ENCODE measurements at places on chromosomes 4 and X.

- DNase-seq: peak; percentile 5
Observed at GRCh38 chr4:170047771-170048354, 21.7 kb upstream of the MFAP3L start.

DNA sequence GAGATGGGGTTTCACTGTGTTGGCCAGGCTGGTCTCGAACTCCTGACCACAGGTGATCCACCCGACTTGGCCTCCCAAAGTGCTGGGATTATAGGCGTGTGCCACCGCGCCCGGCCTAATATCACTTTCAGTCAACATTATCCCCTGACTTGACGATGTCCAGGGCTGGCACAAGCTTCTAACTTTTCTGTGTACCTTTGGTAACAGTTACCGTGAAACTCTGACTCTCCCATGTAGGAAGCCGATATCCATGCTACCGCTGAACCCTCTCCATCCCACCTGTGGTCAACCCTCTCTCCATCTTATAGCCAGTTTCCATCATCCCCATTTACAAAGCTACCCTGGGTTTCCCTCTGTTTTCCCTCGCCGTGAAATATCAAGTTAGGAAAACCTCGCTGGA is 77.5 kb downstream of the CRLF2 start:
- DNase-seq: no peak

- no peak for DNase-seq
Observed at GRCh38 chrX:10341309-10341708, 184.5 kb downstream of the CLCN4 start.

DNA sequence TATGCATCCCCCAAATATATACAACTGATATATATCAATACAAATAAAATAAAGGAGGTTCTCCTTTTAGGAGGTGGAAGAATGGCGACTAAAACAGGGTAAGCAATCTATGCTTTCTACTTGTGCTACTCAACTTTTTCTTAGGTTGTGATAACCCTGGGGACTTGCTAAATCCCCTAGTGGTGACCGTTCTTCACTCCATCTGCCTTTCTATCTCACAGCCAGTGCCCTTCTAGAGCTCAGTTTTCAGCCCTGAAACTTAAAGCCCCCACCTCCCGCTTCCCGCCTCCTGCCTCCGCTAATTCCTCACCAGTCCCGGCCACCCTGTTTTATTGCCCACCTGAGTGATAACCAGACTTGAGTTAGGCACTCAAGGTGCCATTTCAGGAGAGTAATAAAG is 15.5 kb upstream of the ESX1 start:
- DNase-seq: no peak

GRCh38 chr4:102614801-102615200 is 113.6 kb downstream of the NFKB1 start:
- no peak for DNase-seq

DNA sequence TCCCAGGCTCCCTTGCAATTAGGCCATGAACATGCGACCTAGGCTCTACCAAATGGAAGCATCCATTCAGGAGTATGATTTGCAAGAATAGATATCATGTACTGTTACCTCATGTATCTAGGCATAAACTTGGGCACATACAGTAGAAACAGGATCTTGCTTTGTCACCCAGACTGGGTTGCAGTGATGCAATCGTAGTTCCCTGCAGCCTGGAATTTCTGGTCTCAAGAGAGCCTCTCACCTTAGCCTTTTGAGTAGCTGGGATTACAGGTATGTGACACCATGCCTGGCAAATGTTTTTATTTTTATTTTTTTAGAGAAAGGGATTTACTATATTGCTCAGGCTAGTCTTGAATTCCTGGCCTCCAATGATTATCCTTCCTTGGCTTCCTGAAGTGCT is 994.2 kb downstream of the ADGRL3 start:
- no peak for DNase-seq

- DNase-seq: no peak
Observed at GRCh38 chr4:144565527-144566195, 80.3 kb upstream of the HHIP start.

- no peak for DNase-seq
Observed at GRCh38 chrX:10526451-10526850, 93.9 kb downstream of the MID1 start.

GRCh38 chr4:124092541-124092984 is 620.0 kb downstream of the ANKRD50 start:
- no peak for DNase-seq

GRCh38 chr4:8195841-8196458 is 3.1 kb upstream of the SH3TC1 start:
- DNase-seq: no peak

GRCh38 chrX:17242470-17242869 is 132.5 kb upstream of the NHS start:
- DNase-seq: no peak

GRCh38 chrX:130829526-130830515 is 73.2 kb downstream of the ENOX2 start:
- no peak for DNase-seq

GRCh38 chrX:47191331-47191730 is 2.3 kb upstream of the UBA1 start:
- DNase-seq: peak; percentile 6

DNA sequence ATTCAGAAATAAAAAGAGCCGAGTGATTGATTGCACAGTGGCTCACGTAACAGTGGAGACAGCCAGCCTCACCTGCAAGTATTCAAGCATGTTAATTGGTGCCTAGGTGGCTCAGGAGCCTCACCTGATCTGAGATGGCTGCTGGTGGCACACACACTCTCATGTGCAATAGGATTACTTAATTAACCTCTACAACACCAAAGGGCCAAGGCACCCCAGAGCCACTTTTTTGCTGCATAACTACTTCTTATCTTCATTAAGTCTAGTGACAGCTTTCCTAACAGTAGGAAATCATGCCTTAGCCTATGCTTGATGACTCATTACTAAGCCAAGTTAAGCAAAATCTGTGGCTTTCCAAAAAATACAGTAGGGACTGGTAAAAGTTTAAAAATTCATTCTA is 117.3 kb upstream of the NOCT start:
- DNase-seq: no peak

- no peak for DNase-seq
Observed at GRCh38 chrX:68571292-68571609, 72.4 kb downstream of the YIPF6 start.

DNA sequence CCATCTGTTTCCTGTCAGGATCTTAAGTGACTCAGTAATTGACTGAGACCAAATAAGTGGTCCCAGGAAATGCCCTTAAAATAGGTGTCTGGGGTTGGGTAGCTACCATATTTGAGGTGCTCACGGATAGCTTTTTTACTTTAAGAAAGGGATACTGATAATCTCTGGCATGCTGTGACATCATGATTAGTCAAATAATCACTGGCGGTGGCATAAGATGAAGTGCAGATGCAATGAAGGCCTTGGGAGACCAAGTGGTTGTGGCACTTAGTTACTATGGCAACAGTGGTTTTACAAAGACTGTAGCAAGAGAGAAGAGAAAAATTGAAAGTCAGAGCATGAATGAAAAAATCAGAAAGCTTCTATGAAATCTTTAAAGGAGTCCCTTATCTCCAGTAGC is 114.5 kb upstream of the SLIT2 start:
- DNase-seq: no peak

GRCh38 chrX:11579636-11580600 is 85.8 kb downstream of the ARHGAP6 start:
- DNase-seq: no peak

GRCh38 chr4:145904413-145905177 is 34.0 kb downstream of the ZNF827 start:
- no peak for DNase-seq

GRCh38 chr4:122458625-122459024 is 2.1 kb upstream of the IL2 start:
- DNase-seq: no peak

- DNase-seq: no peak
Observed at GRCh38 chr4:71713611-71714203, 70.2 kb downstream of the GC start.

GRCh38 chr4:153652051-153652784 is 31.9 kb upstream of the TLR2 start:
- DNase-seq: no peak

Measured in activated CD4-positive, CD25-positive, alpha-beta regulatory T cell (primary cell).